ENCODE measurements at places on chromosomes 3 and 15.

DNA sequence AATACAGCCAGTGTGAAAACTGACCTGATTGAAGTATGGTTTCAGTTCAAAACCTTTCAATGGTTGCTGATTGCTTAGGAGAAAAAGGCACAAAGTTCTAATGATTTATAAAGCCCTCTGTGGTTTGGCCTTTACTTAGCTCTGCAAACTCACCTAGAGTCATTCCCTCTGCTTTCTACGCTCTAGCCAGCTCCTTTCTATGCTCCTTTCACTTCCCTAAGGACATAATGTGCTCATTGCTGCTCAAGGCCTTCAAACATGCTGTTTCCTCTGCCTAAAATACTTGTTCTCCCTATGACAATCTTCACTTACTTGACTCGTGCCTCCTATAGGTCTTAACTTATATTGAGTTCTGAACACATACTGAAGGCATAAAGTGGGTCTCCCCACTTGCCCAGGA lies 19.0 kb downstream of the RPL39L start:
- peak; percentile 26 for DNase-seq

GRCh38 chr3:122146466-122146865 lies 37.0 kb upstream of the CASR start:
- DNase-seq = peak; percentile 34

GRCh38 chr3:169110633-169111032 lies 552.9 kb downstream of the MECOM start:
- DNase-seq = no peak

GRCh38 chr3:47583320-47584075 lies 4.8 kb upstream of the CSPG5 start:
- no peak for DNase-seq

DNA sequence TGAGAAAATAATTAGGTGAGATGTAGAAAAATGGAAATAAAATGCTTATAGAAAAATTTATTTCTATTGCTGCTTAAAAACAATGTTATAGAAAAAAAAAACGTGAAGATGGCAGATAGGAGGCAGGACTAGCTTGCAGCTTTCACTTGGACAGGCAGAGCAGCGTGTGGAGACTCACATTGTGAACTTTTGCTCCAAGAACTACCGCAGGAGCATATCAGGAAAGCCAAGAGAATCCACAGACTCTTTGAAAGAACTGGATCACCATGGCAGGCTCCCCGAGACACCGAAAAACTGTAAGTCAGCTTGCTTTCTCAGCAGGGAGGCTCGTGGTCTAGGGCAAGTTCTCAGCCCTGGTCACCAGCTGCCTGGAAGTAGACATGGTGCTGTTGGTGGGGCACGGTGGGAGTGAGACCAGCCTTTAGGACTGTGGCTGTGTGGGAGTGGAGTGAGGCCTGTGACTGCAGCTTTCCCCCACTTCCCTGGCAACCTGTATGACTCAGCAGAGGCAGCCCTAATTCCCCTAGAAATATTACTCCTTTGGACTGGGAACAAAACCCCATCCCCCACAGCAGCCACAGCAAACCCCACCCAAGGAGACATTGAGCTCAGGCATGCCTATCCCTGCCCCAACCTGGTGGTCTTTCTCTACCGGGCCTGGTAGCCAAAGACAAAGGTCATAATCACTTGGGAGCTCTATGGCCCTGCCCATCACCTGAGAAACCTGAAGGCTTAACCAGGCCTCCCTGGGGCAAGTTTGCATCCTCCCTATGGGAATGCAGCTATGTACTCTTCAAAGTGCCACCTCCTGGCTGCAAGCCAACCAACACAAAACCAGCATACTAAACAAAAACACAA lies 22.8 kb downstream of the STRIT1 start:
- DNase-seq = no peak

- no peak for DNase-seq
These were observed 603.0 kb upstream of the ROBO2 start for GRCh38 chr3:76436894-76437293.
